Astrocyte of the spinal cord (primary cell): ENCODE measurements at places on chromosomes 11 and 22.

- no peak for DNase-seq
Measured at GRCh38 chr11:79083352-79083751, 357.5 kb downstream of the TENM4 start.

DNA sequence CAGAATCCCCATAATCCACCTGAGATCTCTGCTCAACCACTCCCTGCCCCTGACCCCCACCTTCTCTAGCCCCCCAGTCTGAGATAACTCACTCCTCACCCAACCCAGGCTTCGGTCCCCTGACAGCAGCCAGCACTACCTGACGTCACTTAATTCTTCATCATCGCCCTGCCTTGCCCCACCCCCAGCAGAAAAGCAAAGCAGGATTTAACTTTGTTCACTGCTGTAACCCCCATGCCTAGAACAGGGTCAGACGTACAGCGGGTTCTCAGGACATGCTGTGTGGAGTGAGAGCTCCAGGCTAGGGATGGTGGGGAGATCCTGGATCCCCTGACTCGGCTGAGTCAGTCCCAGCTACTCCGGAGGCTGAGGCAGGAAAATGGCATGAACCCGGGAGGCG is 45.8 kb downstream of the ELFN2 start:
- no peak for DNase-seq

DNA sequence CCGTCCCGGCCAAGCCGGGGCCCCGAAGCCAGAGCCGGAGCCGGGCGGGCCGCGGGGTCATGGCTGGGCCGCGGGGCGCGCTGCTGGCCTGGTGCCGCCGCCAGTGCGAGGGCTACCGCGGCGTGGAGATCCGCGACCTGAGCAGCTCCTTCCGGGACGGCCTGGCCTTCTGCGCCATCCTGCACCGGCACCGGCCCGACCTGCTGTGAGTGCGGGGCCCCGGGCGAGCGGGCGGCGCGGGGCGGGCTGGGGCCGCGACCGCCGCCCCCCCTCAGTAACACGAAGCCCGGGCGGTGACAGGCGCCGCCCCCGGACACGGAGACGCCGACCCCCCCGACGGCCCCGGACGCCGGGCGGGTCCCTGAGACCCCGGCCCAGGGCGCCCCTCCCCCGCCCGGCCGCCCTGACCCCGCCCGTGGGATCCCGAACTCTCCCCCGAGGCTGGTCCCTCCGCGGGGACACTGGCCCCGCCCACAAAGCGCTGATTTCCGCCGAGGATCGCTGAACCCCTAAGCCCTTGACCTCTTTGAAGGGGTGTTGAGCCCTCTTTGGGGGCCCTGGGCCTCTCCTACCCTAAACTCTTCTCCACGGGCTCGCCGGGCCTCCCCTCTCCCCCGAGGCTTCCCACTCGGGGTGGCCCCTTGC is 389 bp downstream of the MICALL1 start:
- DNase-seq: no peak

DNA sequence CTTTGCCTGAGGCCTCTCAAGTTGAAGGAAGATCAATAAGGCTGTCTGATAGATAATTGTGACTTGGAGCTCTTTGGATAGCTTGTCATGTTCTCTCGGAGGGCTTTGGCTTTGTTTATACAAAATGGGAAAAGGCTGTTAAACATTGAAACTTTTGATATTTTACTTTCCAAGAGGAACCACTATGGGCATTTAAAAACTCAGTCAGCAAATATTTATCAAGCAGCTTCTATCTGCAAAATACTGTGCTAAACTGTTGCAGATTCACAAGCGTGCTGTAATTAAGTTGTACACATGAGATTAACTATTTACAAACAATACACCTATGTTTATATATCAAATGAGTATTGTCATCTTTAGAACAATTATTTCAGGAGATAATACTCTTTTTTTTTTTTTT is 34.5 kb upstream of the SORL1 start:
- no peak for DNase-seq

- peak; percentile 52 for DNase-seq
Measured at GRCh38 chr22:38172832-38173640, 8.6 kb downstream of the PLA2G6 start.

DNA sequence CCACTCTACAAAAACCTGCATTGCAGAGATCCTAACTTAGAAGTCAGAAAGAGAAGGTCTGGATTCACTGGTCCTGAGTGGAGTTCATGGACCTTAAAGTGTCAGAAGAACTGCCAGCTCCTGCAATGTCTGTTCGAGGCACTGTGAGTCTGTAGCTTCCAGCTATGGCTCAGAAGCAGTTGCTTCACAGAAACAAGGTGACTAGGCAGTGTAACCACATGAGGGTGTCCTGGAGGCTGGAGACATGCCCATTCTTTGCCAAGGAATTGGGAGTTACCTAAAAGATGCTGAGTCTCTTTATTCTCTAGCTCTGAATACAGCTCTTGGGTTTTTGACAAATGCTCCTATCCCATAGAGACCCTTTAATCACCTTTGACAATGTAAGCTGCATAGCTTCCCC is 130.5 kb downstream of the SPON1 start:
- DNase-seq: no peak

GRCh38 chr11:68956142-68956541 is 24.6 kb downstream of the MRGPRD start:
- DNase-seq: no peak

GRCh38 chr11:66489636-66490035 is 9.4 kb downstream of the DPP3 start:
- no peak for DNase-seq
